ENCODE measurements at places on chromosomes 5 and 9. TPM values are rescaled to one million over a fixed set of nuclear protein-coding genes. Genes with fewer than 3 reads are reported as not detected.

Gene PFN3
- not detected for total RNA-seq

Gene CER1
- total RNA-seq, result 2.0 TPM

Gene NPR2
- 5.4 TPM for total RNA-seq

Gene C9orf50
- not detected for total RNA-seq

Gene TMC1
- not detected for total RNA-seq

Gene ACOT12
- not detected for total RNA-seq

Gene SLC34A1
- not detected for total RNA-seq

Gene PCDHB14
- 7.3 TPM for total RNA-seq

Gene ADAMTS2
- 19.1 TPM for total RNA-seq

Gene WNT8A
- total RNA-seq, result not detected

Gene RAI14
- total RNA-seq, result 27.5 TPM

Gene MYOT
- 0.33 TPM for total RNA-seq

Gene INSL4
- total RNA-seq, result not detected

Gene TAF1L
- not detected for total RNA-seq

Gene CYSRT1
- not detected for total RNA-seq

Gene TBC1D9B
- total RNA-seq, result 69.8 TPM

Gene EGFL7
- 14.8 TPM for total RNA-seq

Gene INSL6
- total RNA-seq, result not detected

Gene SPATA31A3
- not detected for total RNA-seq

Gene C5orf58
- total RNA-seq, result not detected

Gene CNTNAP3B
- total RNA-seq, result 34.2 TPM
